Caco-2 (cell line): ENCODE measurements at places on chromosomes 1 and 21.

DNA sequence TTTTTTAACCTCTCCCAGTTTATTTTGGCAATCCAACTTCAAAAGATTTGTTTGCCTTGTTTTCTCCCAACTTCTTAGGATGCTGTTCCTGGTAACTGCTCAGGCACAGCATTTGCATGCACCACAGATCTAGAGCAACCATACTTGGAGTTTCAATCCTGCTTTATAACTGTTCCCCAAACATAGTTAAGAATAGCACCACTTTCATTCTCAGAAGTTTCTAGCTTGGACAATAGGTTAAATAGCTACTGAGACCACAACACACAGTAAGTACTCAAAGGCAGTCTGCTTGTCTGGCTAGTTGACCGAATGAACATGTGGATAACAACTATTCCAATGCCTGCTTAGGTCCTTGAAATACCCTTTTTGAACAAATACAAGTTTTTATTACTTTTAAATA is 76.8 kb downstream of the FOXJ3 start:
- DNase-seq, result no peak

GRCh38 chr1:200979574-200980451 is 43.7 kb downstream of the KIF21B start:
- DNase-seq, result no peak

DNA sequence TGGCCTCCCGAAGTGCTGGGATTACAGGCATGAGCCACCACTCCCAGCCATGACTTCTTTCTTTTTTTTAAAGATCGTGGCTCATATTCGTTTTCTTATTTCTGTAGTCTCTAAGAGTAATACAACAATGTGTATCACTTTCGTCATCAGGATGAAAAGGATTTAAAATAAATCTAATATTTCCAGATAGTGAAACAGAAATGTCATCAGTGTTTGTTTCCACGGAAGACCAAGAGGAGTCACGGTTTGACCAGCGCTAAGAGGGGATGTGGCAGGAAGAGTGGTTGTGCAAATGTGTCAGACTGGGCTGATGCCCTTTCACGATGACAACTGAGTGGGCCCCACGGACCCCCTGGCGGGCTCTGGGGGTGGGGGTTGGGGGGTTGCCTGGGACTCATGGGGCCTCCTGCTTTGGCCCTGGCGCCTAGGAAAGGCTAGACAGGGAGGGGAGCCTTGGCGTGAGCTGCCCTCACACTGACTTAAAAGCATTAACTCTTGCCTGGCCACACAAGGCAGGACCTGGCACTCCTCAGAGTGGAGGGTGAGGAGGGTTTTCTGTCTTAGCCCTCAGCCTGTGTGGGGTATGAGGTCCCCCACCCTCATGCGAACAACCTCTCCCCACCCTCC is 8.4 kb downstream of the SOX13 start:
- DNase-seq, result no peak

GRCh38 chr21:32246571-32247140 is 32.2 kb downstream of the MIS18A start:
- no peak for DNase-seq

DNA sequence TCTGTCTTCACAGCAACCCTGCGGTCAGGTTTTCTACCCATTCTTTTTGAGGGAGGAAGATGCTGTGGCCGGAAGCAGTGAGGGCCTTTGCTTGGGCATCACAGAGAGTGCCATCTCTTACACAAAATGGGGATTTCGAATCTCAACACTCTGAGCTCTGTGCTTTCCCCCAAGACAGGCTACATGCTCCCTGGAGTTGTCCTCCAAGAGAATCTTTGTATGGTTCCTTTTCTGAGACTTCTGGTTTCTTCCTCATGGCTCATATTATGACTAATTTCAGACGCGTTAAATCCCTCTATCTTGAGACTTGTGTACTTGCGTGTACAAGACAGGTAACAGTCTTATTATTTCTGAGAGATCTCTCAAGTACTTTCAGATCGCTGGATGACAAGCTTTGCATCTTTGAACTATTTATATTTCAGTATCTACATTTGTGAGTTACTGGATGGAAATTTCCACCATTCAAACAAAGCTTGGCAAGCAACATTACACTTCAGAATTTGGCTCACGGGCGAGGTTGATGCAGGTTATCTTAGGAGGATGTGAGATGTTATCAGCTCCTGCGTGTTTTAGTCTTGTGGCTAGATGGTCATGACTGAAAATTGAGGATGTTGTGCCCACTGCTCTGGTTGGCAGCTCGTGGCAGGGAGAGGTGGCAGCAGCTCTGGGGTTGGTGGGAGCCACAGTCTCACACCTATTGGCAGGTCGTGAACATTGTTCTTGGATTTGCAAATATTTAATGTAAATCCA is 19.4 kb downstream of the ABCG1 start:
- no peak for DNase-seq

DNA sequence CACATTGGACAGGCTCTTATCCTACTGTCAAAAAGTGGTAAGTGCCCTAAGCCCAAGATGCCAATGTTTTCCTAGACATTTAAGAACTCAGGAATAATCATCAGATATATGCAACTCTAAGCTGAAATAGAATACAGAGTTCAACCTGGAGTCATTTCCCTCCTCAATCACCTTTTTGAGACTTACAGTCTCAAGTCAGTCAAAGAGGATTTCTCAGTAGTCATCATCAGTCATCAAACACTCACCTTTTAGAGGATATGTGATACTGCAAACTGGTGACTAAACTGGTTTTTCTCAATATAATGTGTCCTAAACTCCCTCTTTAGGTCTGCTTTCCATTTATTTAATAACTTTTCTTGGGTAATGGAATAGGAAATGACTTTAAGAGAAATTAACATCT is 145.3 kb upstream of the ADAMTS5 start:
- no peak for DNase-seq

GRCh38 chr1:61642475-61643232 is 82.3 kb downstream of the TM2D1 start:
- DNase-seq, result no peak

DNA sequence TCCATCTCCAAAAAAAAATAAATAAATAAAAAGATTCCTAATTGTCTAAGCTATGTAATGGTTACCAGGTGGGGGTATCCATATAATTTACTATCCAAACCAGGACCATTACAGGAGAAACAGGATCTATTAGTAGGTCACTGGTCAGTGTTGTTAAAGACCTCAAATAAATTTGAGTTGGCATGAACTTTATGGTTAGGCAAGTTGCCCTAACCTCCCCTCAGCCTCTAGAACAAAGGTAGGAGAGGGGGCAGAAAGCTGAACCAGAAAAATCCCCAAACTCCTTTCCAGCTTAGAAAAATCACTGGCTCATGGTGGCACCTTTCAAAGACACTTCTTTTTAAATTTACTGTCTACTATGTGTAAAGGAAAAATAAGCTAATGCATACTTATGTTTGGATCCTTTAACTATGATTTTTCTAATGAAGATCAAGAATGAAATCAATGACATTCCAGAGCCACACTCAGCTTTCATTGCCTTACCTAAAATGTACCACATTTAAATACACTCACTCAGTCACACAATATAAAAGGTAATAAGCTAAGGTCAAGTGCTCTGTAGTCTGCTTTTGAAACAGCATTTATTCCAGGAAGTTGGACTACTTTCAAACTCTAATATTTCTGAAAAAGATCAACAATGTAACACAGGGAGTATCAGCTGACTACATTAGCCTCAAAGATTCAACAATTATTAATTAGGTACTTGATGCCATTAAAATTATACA is 13.8 kb downstream of the EIF4G3 start:
- DNase-seq, result no peak
